Stimulated activated CD4-positive, alpha-beta T cell treated with anti-CD3 and anti-CD28 coated beads, Interleukin-4, amount 100 ng/mL, for 48 hours (primary cell): ENCODE measurements at places on chromosomes 7 and 10.
A peak's percentile ranks its signal among the peaks of the same experiment; 100 is the strongest.

GRCh38 chr10:71714031-71714410, 5.6 kb downstream of the C10orf105 start:
- no peak for DNase-seq

DNA sequence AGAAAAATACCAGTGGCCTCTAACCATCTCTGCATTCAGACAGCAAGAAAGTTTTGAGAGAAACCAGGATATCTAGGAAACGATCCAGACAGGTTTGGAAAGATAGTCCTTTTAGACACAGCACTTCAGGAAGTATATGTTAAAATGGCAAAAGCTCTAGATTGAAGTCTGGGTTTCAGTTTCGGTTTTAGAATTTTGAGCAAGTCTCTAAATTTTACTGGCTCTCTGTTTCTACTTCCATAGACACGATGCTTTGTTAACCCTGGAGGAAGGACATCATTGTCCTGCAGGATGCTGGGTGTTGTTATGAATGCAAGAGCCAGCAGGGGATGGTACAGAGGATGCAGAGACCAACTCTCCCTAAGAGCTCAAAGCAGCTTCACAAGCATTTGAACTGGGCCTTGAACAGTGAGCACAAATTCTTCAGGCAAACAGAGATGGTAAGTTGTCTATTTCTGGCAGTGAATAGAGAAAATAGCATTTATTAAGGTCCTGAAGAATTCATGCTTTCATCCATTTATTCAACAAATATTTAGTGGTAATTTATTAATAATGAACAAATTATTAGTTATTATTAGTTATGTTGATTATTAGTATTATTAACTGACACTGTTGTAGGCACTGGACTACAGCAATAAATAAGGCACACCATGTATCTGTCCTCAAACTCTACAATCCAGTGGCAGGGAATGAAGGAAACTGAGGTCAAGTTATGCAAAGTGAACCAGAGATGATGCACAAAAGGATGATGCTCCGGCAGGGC, 152.7 kb upstream of the NRP1 start:
- no peak for DNase-seq

- no peak for DNase-seq
Observed at GRCh38 chr7:25261545-25262140, 33.4 kb upstream of the NPVF start.

GRCh38 chr10:13987446-13987845, 343.3 kb downstream of the FRMD4A start:
- no peak for DNase-seq

GRCh38 chr10:68955832-68956532, at the start of gene DDX21:
Gene DDX21, plus strand, starts transcription at chr10:68956170. Its CDS starts 56 bp downstream, at chr10:68956226.
- DNase-seq: peak; percentile 78

DNA sequence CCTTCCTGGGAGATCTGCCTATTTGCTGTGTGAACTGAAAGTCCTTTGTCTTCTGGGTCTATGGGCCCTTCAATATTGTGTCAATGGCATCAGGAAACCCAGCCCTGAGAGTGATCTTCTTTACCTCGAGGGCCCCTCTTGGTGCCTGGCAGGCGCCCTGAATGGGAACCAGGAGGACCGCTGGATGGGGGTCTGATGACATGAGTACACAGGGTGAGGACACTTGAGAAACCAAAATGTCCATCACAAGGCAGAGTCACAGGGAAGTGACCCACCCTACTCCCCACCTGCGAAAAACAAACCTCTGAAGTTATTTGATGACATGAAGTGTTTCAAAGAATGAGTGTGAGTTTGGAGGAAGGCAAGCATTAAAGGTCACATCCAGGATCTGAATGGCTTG, 17.3 kb downstream of the SFTPA1 start:
- no peak for DNase-seq

DNA sequence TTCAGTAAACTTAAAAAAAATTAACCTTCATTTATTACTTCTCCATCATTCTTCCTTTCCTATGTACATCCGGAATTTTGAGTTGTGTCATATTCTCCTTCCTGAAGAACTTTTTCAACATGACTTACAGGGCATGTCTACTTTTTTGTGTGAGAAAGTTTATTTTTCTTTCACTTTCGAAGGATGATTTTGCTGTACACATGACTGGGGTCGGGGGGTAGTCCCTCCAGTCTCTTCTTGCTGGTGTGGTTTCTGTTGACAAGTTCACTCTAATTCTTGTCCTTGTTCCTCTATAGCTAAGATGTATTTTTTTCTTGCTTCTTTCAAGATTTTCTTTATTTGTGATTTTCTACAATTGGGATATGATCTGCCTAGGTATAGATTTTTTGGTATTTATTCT, 55.8 kb downstream of the INPP5A start:
- DNase-seq: no peak

DNA sequence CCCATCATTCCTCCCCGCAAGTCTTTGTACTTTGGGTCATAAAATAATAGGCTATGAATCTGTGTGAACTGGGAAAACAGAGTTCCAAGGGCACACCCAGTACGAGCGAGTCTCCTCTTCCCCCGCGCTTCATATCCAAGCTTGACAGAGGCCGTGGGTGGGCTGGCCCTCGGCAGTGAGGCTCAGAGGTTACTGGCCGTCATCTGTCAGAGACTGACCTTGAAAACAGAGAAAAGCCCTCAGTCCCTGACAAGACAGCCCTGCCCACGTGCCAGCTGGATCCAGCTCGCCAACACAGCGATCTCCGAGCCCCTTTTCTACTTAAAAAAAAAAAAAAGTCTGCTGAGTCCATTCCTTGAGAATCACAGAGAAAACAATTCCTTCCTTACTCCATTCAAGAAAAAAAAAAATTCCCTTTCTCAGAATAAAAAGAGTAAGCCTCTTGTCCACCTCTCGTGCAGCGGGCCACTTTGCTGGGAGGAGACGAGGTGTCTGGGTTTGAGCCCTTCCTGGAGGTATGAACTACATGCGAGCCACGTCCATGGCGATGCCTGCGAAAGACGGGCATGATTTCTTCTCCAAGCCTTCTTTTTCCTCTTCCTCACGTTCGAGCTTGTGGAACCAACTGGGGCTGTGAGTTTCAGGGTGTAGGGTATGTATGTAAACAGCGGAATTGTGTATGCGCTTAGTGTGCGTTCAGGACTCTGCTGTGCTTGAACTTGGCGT, 744 bp upstream of the BICC1 start:
- DNase-seq: no peak

- no peak for DNase-seq
Observed at GRCh38 chr10:58644311-58644710, 131.6 kb downstream of the BICC1 start.

DNA sequence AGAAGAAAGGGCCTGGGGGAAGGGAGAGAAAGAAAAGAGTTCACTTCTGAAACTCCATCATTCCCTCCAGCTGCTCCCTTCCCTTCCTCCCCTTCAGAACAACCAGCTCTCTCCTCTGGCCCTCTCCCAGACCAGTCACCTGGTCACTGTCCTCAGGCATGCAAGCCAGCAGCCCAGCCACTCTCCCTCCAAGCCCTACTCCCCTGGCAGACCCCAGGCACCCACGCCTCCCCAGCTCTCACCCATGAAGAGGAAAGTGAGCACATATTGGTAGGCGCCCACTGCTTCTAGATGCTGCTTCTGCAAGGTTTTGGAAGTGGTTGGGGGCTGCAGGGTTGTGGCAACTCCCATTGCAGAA, 353 bp downstream of the MOGAT3 start:
- no peak for DNase-seq

DNA sequence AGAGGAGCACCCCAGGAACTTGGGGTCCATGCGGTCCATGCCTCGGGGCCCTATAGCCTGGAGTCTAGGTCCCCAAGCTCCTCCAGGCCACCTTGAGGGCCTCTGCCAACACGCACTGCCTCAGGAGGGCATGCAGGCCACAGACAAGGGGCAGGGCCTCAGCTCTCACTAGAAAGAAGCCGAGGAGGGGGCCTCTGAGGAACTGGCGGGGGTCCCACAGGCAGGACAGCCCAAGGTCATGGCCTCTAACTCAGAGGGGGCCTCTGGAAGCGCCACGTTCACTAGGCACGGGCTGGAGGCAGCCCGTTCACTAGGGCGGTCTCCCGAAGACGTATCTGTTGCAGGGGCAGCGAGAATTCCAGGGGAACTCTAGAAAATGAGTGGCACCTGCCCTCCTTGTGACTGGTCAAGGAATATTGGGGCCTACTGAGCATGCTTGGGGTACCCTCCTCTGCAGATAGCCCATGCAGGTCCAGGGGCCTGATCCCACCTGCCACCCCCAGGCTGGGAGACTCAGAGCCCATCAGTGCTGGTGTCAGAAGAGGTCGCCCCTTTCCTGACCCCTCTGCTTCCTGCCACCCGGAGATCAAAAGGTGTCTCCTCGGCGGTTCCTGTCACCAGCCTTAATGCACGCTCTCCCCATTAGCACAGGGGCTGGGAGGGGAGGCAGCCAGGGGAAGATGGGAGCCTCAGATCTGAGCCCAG, 86.7 kb upstream of the RET start:
- DNase-seq: no peak

GRCh38 chr7:44145969-44146911, 5.1 kb upstream of the MYL7 start:
- DNase-seq: peak; percentile 56

DNA sequence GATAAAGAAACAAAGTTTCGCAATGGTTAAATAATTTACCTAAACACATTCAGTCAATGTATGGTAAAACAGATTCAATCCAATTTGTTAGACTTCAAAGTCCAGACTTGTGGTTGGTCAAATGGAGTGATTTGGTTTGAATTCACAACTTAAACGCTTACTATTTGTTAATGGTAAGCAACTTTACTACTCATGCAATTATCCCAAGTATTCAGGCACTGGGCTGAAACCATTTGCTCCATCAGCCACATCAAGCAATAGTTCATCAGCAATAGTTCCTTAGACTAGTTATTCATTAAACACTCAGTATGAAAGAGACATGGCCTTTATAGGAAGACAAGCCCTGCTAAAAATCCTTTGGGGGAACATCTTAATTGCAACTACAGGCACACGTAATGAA, 253.0 kb downstream of the AGMO start:
- DNase-seq: no peak

DNA sequence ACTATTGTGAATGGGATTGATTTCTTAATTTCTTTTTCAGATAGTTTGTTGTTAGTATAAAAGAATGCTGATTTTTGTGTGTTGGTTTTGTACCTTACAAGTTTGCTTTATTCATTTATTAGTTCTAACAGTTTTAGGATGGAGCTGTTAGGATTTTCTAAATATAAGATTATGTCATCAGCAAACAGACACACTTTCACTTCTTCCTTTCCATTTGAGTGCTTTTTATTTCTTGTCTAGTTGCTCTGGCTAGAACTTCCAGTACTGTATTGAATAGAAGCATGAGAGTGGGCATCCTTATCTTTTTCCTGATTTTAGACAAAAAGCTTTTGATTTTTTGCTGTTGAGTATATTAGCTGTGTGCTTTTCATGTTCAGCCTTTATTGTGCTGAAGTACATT, 81.5 kb downstream of the DNAH11 start:
- no peak for DNase-seq

DNA sequence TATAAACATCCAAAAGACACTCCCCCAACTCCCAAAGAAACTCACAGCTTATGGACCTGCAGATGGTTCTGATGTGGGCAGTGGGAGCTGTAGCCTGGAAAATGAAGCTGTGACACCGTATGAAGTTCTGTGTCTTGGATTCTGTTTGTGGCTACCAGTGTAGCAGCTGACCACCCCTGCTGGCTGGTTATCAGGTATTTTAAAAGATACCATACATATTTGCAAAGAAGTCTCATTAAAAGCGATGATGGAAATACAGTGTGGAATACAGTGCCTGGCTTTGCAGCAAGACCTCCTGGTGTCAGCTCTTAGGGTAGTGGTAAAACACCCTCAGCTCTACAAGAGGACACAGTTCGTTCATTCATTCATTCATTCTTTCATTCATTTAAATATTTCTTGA, 194.3 kb upstream of the PRKCQ start:
- DNase-seq: no peak

GRCh38 chr7:127396184-127396583, 3.7 kb upstream of the ZNF800 start:
- DNase-seq: no peak

DNA sequence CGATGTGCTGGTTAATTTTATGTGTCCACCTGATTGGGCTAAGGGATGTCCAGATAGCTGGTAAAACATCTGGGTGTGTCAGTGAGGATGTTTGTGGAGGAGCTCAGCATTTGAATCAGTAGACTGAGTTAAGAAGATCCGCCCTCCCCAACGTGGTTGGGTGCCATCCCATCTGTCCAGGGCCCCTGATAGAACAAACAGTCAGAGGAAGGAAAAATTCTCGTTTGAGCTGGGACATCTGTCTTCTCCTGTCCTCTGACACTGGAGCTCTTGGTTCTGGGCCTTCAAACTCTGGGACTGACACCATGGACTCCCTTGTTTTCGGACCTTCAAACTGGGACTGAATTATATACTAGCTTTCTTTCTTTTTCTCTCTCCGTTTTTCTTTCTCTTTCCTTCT, 59.6 kb downstream of the CARD11 start:
- DNase-seq: no peak

GRCh38 chr7:157097569-157097968, 41.2 kb upstream of the UBE3C start:
- no peak for DNase-seq

- no peak for DNase-seq
Observed at GRCh38 chr7:67496589-67496988, 500.0 kb downstream of the TYW1 start.

DNA sequence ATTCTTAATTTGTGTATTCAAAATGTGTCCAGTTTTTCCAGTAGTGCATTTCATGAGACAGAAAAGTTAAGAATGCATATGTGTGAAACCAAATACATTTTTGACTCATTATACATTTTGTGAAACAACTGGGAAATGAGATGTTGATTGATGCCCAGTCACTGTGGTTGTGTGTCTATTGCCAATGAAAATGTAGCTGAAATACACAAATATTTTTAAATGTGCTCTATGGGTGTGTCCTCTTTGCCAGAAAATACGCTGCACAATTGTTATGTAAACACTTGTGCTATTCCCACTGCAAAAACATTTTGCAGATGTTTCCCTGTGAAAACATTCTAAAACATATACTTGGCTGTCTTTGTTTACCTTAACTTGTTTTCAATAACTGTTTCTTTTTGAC, 395.2 kb downstream of the TFEC start:
- no peak for DNase-seq

- no peak for DNase-seq
Observed at GRCh38 chr10:112774798-112775197, 175.2 kb upstream of the TCF7L2 start.

- DNase-seq: no peak
Observed at GRCh38 chr10:121460733-121461132, 137.5 kb downstream of the FGFR2 start.

- no peak for DNase-seq
Observed at GRCh38 chr10:26857991-26858706, 2.6 kb downstream of the ABI1 start.

- no peak for DNase-seq
Observed at GRCh38 chr10:10804998-10805740, 212.5 kb upstream of the CELF2 start.

GRCh38 chr7:107206706-107207105, 37.9 kb downstream of the HBP1 start:
- no peak for DNase-seq

- no peak for DNase-seq
Observed at GRCh38 chr10:112340601-112341000, 33.3 kb upstream of the ACSL5 start.

- no peak for DNase-seq
Observed at GRCh38 chr7:132687981-132688383, 111.7 kb upstream of the PLXNA4 start.
